CD4-positive, alpha-beta T cell treated with Interleukin-4 for 1 hour (primary cell): ENCODE measurements at places on chromosomes 11 and 22.

DNA sequence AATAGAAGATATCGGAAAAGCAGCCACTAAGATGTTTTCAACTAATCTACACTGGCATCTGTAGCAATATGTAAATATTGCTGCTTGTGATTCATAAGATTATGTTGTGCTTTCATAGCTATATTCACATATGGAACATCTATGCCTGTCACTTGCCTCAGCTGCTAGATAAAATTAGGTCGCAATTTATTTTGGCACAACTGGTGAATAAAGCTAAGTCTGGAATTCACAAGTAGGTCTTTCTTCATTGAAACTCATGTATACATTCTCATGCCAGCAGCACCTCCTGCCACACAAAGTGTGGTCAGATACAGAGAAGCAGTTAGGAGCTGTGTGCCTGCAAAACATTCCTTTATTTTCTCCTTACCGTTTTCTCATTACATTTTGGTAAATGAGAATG is 543.3 kb upstream of the CHORDC1 start:
- no peak for DNase-seq

DNA sequence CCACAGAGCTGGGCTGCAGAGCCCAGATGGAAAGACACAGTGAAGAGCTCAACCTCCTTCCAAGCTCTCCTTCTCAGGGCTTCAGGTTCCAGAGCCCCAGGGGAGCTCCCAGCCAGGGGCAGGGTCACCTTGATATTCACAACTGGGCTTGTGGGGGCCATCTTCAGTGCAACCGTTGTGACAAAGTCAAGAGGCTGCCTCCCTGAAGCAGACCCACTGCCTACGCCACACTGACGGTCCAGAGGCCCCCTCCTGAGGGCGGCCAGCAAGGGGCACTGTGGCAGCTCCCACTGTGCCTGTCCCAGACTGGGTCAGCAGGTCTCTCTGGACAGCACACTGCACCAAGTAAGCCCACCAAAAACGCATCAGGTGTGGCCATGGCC is 84.1 kb downstream of the DGCR2 start:
- DNase-seq: no peak

DNA sequence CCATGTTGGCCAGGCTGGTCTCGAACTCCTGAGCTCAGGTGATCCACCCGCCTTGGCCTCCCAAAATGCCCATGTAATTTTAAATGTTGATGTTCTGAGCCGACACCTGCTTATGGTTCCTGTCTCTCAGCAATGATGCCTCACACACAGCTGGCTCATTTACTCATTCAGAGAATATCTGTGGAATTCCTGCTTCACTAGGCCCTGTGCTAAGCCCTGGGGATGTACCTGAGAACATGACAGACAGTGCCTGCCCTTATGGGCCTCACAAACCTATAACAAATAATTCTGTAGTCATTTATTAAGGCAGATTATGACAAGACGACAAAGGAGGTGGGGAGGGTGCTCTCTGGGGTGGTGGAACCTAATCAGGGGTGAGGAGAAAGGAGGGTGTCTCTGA is 93.7 kb downstream of the PRR5L start:
- DNase-seq: no peak

DNA sequence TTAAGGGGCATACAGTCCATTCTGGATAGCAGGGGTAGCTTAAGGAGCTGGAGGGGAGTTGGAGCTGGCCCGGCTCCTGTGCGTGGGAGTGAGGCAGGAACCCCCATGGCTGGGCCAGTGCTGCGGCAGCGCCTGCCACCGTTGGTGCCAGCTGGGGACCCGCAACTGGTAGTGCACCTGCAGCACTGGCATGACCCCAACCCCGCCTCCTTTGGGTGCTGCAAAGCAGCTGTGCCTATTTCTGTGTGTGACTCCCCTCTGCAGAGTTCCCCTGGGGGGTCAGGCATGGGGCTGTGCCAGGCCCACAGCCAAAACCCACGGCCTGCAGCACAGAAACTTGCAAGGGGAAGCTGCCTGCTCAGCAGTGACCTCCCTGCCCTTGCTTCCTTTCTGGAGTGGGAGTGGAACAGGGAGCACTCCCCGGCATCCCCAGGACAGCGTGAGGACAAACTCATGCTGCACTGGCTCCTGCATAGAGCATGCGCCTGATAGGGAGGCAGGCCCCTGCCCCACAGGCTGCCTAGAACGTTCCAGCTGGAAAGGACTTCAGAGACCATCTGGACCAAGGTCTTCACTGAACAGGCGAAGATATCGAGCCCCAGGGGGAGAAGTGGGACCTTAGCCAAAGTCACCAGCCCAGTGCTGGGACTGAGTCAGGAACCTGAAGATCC is 26.2 kb upstream of the RAB1B start:
- no peak for DNase-seq

DNA sequence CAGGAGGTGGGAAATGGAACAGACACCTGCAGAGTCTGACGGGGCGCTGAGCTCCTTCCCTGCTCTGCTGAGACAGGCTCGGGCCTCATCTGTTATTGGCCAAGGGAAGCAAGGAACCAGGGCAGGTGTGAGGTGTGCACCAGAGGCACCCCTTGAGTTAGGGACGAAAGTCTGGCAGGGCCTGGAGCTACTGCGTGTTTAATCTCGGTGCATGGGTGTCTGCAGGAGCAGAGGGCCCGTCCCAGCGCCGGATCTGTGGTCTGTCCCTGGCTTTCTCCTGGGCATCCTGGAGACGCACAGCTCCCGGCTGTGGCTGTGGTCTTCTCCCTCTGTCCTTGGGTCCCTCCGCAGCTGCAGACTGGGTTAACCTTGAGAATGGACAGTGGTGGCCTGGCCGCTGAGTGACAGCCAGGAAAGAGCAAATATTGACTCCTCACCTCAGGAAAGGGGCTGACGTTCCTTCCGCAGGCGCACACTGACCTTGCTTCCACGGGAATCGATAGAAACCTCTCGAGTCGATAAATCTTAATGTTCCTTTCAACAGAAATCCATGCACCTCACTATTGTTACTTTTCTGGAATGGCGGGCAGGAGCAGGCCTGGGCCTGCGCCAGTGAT is 975.6 kb downstream of the BRD1 start:
- no peak for DNase-seq
